Activated naive CD4-positive, alpha-beta T cell (primary cell): ENCODE measurements at places on chromosomes 5 and 9.

DNA sequence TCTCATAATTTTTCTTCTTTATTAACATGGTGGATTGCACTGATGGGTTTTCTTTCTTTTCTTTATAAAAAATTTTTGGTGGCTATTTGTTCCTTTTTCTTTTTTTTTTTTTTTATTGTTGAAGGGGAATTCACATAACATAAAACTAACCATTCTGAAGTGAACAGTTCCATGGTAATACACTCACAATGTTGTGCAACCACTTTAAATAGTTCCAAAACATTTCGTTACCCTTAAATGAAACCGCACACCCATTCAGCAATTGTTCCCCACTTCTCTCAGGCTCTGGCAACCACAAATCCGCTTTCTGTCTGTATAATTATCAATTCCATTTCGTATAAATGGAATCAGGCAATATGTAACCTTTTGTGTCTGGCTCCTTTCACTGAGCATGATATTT is 11.7 kb upstream of the SETX start:
- DNase-seq, result no peak

GRCh38 chr5:132202711-132203463 is 24.8 kb downstream of the P4HA2 start:
- DNase-seq, result no peak

- no peak for DNase-seq
These were observed 15.1 kb upstream of the TRIM36 start for GRCh38 chr5:115184770-115185169.

DNA sequence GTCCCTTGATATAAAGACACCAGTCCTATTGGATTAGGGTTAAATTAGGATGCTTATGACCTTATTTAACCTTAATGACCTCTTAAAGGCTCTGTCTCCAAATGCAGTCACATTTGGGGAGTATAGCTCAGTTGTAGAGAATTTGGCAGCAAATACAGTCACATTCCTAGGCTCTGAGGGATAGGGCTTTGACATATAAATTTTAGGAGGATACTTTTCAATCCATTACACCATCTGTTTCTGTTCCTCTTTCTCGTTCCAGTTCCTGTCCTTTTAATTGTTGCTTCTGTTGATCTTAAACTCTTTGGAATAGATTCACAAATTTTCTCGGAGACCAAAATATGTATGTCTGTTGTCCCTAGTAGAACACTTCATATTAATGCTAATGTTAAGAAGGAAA is 390.0 kb upstream of the PCSK5 start:
- DNase-seq, result no peak

DNA sequence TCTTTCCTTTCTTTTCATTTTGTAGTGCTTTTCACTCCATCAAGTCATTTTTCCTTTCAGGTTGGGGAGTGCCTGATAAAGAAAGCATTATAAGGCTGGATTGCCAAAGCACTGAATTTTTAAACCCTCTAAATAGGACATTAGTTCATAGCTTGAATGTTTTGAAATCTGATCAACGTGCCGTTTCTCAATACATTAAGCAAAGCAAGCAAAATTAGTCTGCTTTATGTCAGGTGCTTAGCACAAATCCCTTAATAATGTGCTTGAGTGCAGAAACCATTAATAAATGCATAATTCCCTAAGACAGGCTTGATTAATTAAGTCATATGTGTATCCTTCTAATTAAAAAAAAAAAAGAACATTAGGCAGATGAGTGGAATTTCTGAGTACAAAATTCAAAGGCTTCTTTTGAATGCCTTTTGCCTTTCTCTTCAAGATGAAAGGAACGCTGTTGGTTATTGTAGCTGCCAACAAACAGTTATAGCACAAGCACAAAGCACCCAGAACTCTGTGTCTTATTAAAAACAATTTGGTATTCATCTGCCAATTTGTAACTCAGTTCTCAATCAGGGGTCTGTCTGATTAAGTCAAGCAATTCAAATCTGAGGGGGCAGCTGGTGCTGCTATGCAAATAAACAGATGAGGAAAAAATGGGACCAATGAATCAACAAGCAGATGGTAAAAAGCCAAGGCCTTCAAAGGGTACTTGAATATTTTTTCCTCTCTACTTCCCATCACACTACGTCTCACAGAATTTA is 233.7 kb downstream of the TLE1 start:
- no peak for DNase-seq

DNA sequence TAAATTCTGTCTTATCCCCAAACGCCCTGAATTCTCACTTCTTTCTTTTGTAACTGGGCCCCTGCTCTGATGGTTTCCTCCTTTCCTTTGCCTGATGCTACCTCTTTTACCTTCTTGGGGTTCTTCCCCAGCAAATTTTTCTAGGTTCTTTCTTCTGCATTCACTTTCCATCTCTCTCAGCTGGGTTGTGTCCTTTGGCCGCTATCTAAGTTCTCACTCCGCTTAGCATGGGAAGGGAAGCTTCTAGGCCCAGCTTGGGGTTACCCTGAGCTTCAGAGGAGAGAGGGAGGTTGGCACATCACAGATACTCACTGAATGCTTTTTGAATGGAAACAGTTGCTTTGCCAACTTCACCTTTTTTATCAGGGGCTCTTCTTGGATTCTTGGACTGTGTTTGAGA is 17.0 kb downstream of the PALM2AKAP2 start:
- DNase-seq, result no peak

- DNase-seq, result no peak
These were observed 21.9 kb downstream of the PTGS1 start for GRCh38 chr9:122392714-122393113.

DNA sequence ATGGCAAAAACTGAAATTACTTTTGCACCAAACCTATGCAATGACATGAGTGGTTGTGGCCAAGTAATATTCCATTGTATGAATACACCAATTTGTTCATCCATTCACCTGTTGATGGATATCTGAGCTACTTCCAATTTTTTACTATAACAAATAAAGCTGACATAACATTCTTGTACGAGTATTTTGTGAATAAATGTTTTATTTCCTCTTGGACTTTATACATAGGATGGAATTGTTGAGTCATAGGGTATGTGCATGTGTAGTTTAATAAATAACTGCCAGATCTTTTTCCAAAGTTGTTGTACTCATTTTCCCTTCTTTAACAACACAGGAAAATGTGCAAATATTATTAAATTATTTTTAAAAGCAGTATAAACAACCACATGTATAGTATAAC is 146.1 kb upstream of the ZNF462 start:
- no peak for DNase-seq

- DNase-seq, result no peak
These were observed 215.4 kb upstream of the TLX3 start for GRCh38 chr5:171093598-171093997.

- DNase-seq, result no peak
These were observed 146.5 kb downstream of the FANCC start for GRCh38 chr9:95171001-95171400.

GRCh38 chr5:32319926-32320543 is 7.3 kb upstream of the MTMR12 start:
- DNase-seq, result no peak

DNA sequence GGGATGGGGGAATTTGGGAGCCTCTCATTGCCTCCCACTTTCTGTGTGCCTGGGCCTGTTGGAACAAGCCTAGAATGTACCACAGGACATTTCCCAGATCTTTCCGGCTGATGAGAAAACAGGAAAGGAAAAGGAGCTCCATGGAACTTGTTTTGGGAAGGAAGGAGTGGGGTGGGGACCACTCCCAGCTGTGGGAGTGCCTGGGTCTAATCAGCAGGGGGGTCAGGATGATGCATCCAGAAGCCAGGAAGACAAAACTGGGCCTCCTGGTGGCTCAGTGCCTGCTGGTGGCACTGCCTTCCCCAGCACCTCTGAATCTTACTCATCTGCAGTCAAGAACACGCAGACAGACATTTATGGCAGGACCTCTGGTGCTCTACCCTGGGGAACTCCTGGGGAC is 2.8 kb downstream of the SMIM33 start:
- no peak for DNase-seq

GRCh38 chr5:115948091-115948534 is 14.2 kb upstream of the LVRN start:
- no peak for DNase-seq

- DNase-seq, result no peak
These were observed 87.5 kb downstream of the TTLL11 start for GRCh38 chr9:122005597-122005996.

DNA sequence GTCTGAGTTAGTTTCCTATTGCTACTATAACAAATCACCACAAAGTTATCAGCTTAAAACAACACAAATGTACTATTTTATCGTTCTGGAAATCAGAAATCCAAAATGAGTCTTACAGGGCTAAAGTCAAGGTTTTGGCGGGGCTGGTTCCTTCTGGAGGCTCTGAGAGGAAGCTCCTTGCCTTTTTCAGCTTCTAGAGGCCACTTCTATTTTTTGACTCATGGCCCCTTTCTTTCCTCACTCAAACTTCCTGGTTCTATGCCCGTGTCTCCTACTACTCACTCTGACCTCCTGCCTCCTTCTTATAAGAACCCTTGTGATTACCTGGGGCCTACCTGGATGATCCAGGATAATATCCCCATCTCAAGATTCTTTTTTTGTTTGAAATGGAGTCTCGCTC is 48.2 kb downstream of the GABBR2 start:
- DNase-seq, result no peak

DNA sequence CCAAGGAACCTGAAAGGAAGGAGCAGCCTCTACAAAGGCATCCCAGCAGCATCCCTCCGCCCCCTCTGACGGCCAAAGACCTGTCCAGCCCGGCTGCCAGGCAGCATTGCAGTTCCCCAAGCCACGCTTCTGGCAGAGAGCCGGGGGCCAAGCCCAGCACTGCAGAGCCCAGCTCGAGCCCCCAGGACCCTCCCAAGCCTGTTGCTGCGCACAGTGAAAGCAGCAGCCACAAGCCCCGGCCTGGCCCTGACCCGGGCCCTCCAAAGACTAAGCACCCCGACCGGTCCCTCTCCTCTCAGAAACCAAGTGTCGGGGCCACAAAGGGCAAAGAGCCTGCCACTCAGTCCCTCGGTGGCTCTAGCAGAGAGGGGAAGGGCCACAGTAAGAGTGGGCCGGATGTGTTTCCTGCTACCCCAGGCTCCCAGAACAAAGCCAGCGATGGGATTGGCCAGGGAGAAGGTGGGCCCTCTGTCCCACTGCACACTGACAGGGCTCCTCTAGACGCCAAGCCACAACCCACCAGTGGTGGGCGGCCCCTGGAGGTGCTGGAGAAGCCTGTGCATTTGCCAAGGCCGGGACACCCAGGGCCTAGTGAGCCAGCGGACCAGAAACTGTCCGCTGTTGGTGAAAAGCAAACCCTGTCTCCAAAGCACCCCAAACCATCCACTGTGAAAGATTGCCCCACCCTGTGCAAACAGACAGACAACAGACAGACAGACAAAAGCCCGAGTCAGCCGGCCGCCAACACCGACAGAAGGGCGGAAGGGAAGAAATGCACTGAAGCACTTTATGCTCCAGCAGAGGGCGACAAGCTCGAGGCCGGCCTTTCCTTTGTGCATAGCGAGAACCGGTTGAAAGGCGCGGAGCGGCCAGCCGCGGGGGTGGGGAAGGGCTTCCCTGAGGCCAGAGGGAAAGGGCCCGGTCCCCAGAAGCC is 30.8 kb downstream of the CD180 start:
- peak; percentile 69 for DNase-seq

DNA sequence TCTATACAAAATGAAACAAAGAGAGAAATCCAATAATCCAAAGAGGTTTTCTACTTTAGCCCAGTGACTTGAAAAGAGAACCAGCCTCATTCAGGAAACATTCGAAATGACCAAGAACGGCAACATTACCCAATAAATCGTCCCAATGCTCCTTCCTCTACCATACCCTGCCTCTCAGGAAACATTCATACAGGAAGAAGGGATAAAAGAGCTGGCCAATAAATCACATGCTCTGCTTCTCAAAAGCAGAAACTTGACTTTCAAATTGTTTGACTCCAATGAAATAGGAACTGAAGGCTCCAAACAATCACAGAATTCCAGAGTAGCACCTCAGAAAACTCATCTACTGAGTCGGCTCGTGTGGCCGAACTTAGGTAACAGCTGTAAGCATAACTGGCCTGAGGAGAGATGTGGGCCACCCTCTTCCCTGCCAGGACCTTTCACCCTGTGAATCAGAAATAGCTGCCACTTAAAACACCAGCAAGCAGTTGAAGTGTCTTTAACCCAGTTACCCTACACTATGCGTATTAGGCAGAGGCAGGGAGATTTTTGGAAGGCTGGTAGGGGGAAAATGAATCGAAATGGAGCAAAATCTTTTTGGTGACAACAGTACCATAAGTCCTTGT is 14.6 kb downstream of the ARL15 start:
- DNase-seq, result no peak

DNA sequence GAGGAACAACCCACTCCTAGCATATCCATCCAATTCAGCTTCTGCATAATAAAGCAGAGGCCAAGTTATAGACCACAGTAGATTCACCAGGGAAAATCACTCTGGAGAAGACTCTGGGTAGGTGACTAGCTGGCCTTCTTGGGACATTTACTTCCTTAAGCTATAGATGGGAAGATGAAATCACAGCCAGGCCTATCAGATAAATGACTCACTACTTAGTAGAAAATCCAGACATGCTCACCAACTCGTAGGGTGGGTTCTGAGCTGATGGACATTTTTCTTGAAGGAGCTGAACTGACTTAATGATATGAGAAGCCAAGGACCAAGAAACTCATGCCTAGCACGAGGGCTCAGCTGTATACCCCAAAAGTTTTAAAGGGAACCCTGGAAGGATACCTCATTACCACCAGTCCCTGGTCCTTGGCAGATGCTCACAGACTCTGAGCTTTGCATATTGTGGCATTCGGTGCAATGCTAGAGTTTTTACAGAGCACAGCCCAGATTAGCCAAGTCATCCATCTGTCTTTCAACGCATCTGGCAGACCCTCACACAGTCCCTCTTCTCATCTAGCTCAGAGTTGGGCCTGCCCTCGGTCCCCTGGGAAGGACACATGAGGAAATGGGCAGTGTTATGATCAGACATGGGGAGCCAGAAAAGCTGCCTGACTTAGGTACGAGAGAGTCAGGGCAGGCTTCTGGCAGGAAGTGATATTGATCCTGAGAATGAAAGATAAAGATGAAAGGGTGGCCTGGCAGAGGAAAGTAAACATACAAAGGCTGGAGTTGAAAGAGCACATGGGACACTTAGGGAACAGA is 15.0 kb downstream of the ACSL6 start:
- DNase-seq, result no peak
